Activated CD4-positive, alpha-beta T cell treated with anti-CD3 and anti-CD28 coated beads for 24 hours (primary cell): ENCODE measurements at places on chromosomes 1 and 21.

DNA sequence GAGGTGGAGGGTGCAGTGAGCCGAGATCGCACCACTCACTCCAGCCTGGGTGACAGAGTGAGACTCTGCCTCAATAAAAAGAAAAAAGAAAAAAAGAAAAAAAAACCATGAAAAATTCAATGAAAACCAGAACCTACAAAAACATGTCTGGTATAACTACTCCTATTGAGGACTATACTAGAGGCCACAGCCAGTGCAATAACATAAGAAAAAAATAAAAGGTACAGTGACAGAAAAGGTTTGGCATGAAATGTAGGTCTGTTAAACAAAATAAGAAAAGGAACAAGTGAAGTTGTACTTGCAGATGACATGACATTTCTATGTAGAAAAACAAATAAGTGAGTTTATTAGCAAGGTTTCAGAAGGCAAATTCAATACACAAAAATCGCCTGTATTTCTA lies 8.2 kb downstream of the NADK start:
- no peak for DNase-seq

GRCh38 chr1:210342986-210343780 lies 14.5 kb downstream of the HHAT start:
- no peak for DNase-seq

- DNase-seq: peak; percentile 79
Observed at GRCh38 chr1:19918057-19918456, 5.4 kb downstream of the PLA2G2E start.

DNA sequence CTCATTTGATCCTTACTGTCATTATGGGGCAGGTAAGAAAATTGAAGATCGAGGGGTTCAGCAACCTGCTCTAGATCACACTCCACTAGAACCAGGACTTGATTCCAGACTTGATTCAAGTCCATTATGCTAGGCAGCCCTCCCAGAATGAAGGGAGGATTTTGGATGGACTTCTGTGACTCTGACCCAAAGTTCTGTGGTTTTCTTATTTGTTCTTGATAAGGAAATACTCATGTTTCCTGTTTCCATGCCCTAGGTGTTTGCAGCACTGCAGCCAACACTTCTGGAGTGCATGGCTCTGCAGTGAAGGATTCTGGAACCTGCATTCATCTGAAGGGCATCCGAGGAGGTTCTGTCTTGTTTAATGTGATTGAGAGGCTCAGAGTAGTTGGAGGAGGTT lies 140.0 kb downstream of the FCRL5 start:
- DNase-seq: no peak

DNA sequence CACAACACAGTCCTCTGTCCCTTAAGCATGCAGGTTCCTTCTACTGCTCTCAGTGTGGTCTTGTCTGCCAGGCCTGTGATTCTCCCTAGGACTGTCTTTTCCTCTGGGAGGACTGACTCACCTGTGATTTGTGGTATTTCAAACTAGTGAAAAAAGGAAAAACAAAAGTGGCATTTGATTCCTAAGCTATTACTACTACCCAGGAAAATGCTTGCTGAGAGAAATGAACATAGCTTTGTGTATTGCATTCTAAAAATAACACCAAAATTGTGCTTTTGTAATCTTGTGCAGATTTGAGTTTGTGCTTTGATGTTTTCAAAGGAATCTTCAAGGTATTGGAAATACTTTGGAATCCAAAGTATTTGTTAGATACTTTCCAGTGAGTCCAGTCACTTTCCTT lies 57.0 kb downstream of the GPR161 start:
- no peak for DNase-seq

- no peak for DNase-seq
Observed at GRCh38 chr1:35111106-35111505, 31.9 kb downstream of the ZMYM1 start.

DNA sequence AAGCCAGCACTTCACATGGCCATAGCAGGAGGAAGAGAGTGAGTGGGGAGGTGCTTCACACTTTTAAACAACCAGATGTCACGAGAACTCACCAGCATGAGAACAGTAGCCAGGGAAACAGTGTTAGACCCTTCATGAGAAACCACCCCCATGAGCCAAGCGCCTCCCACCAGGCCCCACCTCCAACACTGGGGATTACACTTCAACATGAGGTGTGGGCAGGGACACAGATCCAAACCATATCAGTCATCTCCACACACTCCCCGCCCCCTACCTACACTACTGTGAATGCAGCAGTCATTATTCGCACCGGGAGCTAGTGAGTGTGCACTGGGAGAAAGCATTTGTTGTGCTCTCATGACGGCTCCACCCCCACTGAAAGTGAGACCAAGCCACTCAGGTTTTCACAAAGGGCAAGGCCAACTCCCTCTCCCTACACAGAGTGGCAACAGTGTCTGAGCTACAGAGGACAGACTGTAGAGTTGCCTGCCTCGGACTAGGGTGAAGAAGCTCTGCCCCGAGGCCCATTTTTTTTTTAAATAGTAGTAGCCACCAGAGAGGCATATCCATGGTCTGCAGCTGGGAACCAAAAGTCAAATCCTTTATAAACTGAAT lies 125.6 kb downstream of the BARHL2 start:
- no peak for DNase-seq

DNA sequence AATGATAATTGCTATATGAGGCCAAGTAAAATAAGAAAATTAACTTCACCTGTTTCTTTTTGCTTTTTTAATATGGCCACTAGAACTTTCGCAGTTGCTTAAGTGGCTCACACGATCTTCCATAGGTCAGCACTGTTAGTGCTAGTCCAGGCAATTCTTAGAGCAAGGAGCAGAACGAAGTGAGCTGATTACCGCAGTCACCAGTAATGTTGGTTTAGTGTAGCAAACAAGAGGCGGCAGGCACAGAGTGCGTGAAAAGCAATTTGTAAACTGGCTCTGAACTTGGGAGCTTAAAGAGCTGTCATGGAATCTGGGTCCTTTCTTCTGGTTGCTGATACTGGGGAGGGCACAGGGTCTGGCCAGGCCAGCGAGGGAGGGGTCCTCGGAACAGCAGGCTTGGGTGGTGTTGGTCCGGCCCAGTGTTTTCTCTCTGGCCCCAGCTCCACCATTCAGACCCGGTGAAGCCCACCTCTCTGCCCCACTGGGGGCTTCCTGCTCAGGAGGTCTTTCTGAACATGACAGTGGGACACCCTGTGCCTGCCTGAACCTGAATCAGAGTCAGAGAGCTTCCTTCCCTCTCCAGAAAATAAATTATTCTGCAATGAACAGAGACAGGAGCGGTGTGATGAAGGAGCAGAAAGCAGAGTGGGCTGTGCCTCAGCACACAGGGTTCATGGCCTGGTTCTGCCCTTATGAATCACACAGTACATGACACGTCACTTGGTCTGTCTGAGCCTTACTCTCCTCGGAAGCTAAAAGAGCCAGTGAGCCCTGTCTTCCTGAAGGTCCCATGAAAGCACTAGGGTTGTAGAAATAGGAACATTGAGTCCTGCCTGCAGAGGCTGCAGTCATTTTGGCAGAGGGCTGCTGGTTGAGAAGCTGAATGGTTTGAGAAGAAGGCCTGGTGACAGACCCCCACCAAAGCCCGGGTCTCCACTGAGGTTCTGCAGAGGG lies 11.9 kb downstream of the ETS2 start:
- DNase-seq: no peak

DNA sequence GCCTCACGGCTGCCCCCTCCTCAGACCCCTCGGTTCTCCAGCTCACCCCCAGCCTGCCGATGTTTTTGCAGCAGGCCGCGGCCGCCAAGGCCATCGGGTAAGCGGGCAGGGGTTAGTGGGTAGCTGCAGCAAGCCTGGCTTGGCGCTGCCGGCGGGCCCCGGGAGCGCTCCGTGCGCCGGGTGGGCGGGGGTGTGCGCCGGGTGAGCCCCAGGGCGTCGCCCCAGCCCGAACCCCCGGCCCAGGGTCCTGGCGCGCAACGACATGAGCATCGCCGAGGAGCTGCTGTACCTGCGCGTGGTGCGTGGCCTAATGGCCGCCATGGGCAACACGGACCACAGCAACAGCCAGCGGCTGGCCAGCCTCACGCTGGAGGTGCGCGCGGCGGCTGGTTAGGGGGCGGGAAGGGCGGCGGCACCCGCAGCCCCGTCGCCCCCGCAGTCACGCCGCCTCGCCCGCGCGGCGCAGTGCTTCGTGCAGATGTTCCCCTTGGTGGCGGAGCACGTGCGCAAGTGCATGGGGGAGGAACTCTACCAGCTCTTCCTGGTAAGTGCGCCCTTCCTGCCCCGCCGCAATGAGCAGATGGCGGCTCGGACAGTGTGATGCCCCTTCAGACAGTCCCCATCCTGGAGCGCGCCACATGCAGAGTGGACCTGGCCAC lies 6.5 kb downstream of the RNU5D-1 start:
- no peak for DNase-seq

GRCh38 chr1:236133339-236133738 lies 9.0 kb upstream of the GPR137B start:
- no peak for DNase-seq

DNA sequence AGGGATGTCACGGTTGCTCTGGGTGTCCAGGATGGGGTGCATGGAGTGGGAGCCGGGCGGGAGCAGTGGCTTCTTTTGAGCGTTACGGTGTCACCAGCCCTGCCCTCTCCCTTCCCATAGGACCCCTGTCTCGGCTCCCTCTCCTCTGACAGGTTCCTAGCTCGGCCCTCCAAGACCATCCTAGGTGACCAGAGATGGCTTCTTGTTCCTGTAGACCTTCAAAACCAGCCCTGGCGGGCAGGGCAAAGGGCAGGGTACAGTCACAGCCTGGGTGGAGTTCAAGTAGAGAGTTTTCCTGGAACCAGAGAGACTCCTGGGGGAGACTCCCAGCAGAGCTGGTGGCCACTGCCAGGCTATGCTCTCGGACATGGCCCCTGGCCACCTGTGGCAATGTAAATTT lies 345.6 kb upstream of the AJAP1 start:
- no peak for DNase-seq

- DNase-seq: no peak
Observed at GRCh38 chr1:223067914-223068313, 75.1 kb downstream of the TLR5 start.

- DNase-seq: no peak
Observed at GRCh38 chr1:213934649-213935048, 53.1 kb upstream of the PROX1 start.

DNA sequence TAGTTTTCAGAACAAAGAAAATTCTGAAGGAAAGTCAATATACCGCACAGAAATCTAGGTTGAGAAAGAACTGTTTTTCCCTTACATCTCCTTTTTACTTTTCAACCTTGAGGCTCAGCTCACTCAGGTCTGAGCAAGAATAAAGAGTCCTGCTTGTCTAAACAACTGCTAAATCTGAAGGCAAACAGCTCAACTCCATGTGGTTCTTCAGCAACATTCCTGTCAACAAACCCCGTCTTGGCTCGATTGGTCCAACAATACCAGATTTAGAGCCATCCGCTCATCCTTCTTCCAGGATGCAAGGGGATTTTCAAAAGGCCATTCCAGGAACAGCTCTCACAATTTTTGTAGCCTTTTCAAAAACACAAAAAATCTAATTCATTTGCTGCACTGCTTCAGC lies 119.8 kb downstream of the HLCS start:
- no peak for DNase-seq

- DNase-seq: no peak
Observed at GRCh38 chr1:41394369-41394744, 33.1 kb downstream of the FOXO6 start.

- DNase-seq: no peak
Observed at GRCh38 chr1:183517401-183517800, 45.1 kb downstream of the SMG7 start.

GRCh38 chr21:43346551-43346950 lies 80.4 kb downstream of the SIK1 start:
- no peak for DNase-seq

DNA sequence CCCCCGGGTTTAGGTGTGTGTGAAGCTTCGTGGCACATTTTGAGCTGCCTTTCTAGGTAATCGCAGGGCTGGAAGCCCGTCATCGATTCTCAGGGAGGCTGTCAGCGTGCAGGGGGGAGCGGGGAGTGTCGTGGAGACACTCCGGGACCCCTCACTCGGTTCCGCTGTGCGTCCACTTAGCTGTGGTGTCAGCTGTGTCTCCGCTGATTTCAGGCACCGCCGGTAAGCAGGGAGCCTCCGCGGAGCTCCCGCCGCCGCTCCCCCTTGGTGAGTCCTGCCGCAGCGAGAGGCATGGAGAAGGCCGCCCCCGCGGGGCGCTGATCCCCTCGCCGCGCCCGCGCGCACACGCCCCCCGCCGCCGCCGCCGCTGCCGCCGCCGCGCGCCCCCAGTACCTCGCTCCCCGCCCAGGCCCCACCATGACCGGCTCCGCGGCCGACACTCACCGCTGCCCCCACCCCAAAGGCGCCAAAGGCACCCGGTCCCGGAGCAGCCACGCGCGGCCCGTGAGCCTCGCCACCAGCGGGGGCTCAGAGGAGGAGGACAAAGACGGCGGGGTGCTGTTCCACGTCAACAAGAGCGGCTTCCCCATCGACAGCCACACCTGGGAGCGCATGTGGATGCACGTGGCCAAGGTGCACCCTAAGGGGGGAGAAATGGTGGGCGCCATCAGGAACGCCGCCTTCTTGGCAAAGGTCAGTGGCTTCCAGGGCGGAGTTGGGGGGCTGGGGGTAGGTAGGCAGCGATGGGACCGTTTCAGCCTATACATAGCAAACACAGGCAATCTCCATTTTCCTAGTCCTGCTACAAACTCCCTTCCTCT lies 995 bp downstream of the VASH2 start:
- DNase-seq: no peak

GRCh38 chr1:156148216-156148615 lies 5.2 kb upstream of the SEMA4A start:
- no peak for DNase-seq

- no peak for DNase-seq
Observed at GRCh38 chr1:107894605-107895004, 70.4 kb downstream of the VAV3 start.

GRCh38 chr1:169094897-169095569 lies 11.5 kb upstream of the ATP1B1 start:
- DNase-seq: no peak

DNA sequence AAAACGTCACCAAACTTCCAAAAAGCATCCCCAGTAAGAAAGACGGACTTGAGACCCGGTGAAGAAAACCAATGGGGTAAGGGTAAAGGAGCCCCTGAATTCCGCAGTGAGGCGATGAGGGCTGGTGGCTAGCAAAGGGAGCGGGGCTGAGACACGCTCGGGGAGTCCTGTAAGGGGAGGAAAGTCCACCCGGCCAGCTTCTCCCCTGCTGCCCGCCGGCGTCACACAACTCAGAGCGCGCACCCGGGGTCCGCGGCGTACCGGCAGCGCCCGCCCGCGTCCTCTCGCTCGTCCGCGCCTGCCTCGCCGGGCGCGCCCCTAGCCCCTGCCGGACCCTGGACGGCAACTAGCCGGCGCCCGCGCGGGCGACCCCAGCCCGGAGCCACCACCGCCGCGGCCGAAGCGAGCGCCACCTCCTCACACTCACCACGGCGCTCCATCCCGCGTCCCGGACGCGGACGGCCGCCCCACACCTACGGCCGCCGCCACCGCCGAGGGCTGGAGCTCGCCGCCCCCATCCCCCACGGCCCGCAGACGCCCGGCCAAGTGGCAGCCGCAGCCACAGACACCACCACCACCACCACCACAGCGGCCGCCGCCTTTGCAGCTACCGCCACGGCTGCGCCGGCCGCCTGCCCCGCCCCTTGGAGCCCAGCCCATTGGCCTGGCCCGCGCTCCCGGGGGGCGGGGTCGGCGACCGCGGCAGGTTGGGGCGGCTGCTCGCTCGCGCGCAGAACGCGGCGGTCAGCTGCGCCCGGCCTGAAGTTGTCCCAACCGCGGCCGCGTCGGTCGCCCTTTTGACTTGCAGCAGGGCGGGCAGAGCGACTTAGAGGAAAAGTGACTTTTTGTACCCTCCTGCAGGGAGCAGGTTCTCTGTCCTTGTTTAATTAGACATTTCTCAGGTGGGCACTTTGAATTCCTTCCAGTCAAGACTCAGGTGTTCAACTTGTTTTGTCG lies 10.0 kb upstream of the ARHGAP29 start:
- DNase-seq: peak; percentile 31
